Liver (tissue), 10 donors: ENCODE measurements at places on chromosomes 4 and X. TPM values are rescaled to one million over a fixed set of nuclear protein-coding genes. Genes with fewer than 3 reads are reported as not detected.

The TLR2 gene
- 5.6 TPM for polyA plus RNA-seq

The F8A3 gene
- 0.33 TPM for polyA plus RNA-seq

The BEX4 gene
- 10.8 TPM for polyA plus RNA-seq

The HTRA3 gene
- 1.1 TPM for polyA plus RNA-seq

The CITED1 gene
- polyA plus RNA-seq = not detected

The TEX13D gene
- polyA plus RNA-seq = not detected

The TBC1D14 gene
- 10.0 TPM for polyA plus RNA-seq

The NEIL3 gene
- 0.29 TPM for polyA plus RNA-seq

The CT45A10 gene
- not detected for polyA plus RNA-seq

The NEXMIF gene
- polyA plus RNA-seq = 0.01 TPM

The ATP8A1 gene
- polyA plus RNA-seq = 0.65 TPM

The CWH43 gene
- polyA plus RNA-seq = 0.10 TPM

The EGFL6 gene
- polyA plus RNA-seq = 0.02 TPM

The TRIM60 gene
- not detected for polyA plus RNA-seq

The GLRA3 gene
- not detected for polyA plus RNA-seq

The USP9X gene
- 13.4 TPM for polyA plus RNA-seq

The GIMD1 gene
- polyA plus RNA-seq = not detected

The SPANXB1 gene
- polyA plus RNA-seq = not detected

The PHKA2 gene
- 28.9 TPM for polyA plus RNA-seq

The OFD1 gene
- polyA plus RNA-seq = 15.7 TPM

The MAGEE1 gene
- 0.31 TPM for polyA plus RNA-seq

The SAGE1 gene
- not detected for polyA plus RNA-seq

The TSPAN6 gene
- 42.6 TPM for polyA plus RNA-seq

The DOK7 gene
- 0.13 TPM for polyA plus RNA-seq

The GPR78 gene
- not detected for polyA plus RNA-seq

The CSTF2 gene
- 3.9 TPM for polyA plus RNA-seq

The ZNF732 gene
- not detected for polyA plus RNA-seq

The ARSJ gene
- polyA plus RNA-seq = 0.94 TPM

The HAND2 gene
- polyA plus RNA-seq = 2.9 TPM

The CXCL9 gene
- polyA plus RNA-seq = 0.22 TPM

The MAOB gene
- 92.4 TPM for polyA plus RNA-seq

The PLXNA3 gene
- polyA plus RNA-seq = 1.7 TPM

The POLN gene
- polyA plus RNA-seq = 1.3 TPM

The SH3TC1 gene
- 22.8 TPM for polyA plus RNA-seq

The ATP1B4 gene
- polyA plus RNA-seq = not detected

The FAM47E gene
- 2.5 TPM for polyA plus RNA-seq

The CXCL8 gene
- polyA plus RNA-seq = 0.33 TPM

The EPHA5 gene
- polyA plus RNA-seq = not detected

The PCDH11X gene
- polyA plus RNA-seq = 0.01 TPM

The TAPT1 gene
- polyA plus RNA-seq = 12.2 TPM

The SERPINA7 gene
- polyA plus RNA-seq = 172 TPM

The MSL3 gene
- 9.5 TPM for polyA plus RNA-seq

The METTL14 gene
- polyA plus RNA-seq = 8.2 TPM

The TEX11 gene
- polyA plus RNA-seq = 0.03 TPM

The OPN1LW gene
- polyA plus RNA-seq = not detected

The MND1 gene
- 0.42 TPM for polyA plus RNA-seq

The CT45A2 gene
- not detected for polyA plus RNA-seq
